ENCODE measurements at places on chromosomes 4 and X.

DNA sequence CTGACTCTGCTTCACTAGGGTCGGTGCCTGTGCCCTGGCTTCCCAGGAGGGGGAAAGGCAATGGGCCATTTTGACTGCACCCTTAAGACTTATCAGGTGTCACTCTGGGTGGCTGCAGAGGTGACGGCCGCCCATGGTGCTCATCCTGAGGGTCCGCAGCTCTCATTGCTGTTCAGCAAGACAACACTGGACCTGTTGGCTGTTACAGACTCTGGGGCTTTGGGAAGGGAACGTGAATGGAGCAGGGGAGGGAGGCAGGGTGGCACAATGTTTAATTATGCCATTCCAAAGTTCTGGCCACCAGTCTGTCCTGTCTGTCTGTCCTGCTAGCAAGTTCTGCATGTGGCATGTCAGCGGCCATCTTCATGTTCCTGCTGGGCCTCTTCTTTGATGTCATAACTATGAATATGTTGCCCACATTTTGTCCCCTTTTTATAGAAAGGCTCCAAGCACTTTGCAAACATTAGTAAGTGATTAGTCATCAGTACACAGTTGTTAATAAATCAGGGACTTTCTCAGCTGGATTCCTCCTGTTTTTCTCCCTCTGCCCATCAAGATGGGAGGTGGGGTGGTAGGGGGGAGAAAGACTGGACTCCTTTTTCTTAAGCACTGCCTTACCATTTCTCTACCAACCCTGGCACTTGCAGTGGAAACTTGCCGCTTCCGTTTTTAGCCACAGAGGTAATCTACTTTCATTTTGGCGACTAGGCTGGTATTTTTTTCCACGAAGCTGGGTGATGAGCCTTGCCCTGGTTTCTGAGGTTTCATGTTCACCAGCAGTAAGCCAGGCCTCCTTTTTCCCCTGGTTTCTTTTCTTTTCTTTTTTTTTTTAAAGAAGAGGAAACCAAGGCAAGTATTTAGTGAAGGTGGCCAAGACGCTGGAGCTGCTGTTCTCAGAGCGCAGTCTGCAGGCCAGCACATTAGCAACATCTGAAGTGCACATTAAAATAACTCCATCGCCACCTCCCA is 88.6 kb upstream of the TRIM2 start:
- DNase-seq, result peak; percentile 39

GRCh38 chr4:23305026-23305425 is 584.8 kb downstream of the PPARGC1A start:
- no peak for DNase-seq

- DNase-seq, result no peak
Measured at GRCh38 chrX:39815631-39816030, 282.1 kb downstream of the BCOR start.

GRCh38 chr4:136881666-136882065 is 650.6 kb downstream of the PCDH18 start:
- DNase-seq, result no peak

GRCh38 chr4:94430406-94430805 is 21.3 kb upstream of the PDLIM5 start:
- DNase-seq, result no peak

DNA sequence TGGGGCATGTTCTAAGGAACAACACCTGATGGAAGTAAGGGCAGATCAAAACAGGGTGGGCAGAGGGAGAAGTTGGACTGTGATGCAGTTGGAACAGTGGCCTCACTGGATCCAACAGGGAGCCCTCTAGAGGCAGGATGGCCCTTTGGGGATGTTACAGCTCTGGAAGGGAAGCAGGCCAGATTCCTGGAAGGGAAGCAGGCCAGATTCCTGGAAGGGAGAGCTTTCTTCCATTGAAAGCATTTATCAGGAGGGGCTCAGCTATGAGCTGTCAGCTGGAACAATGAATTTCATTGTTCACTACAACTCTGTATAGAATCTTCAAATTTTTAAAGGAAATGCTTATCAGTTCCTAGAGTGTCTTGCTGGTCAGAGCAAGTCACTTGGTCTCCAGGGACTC is 17.7 kb downstream of the IL15 start:
- DNase-seq, result no peak

GRCh38 chr4:6008092-6008551 is 10.1 kb downstream of the C4orf50 start:
- DNase-seq, result no peak

DNA sequence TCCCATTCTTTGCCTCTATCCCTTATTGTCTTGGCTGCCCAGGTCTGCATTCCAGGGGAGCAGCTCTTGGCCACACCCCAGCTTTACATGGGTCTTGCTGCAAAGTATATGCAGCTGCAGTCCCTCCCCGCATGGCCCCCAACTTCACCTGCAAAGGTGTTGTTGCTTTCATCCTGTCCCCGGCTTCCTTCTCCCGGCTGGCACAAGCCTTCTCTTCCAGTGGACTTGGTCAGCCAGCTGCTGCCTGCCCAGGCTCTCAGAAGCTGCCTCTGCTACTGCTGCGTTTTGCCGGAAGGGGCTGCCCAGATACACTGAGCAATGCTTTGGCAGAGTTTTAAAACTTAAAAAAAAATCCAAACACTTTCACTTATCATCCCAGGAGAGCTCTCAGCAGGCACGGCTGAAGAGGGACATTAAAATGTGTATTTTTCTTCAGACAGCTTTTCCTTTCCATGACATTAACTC is 121.2 kb upstream of the PDLIM3 start:
- DNase-seq, result no peak

- no peak for DNase-seq
Measured at GRCh38 chrX:44915361-44915868, 42.4 kb downstream of the KDM6A start.

DNA sequence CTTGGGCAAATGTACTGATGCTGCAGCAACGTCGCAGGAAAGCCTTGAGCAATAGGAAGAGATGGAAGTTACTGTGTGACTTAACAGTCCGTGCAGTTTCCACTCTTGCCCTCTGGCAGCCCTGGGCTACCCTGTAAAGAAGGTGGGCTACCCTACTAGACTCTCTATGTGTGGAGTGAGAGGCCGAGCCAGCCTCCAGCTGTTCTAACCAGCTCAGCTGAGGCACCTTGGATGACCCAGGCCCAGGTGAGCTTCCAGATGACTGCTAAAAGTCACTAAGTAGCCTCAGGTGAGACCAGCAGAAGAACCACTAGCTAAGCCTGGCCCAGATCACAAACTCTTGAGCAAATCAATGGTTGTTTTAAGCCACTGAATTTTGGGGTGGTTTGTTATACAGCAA is 34.9 kb upstream of the PPP2R2C start:
- DNase-seq, result no peak

Data from HS-5 (cell line).